ENCODE measurements at places on chromosomes 5 and 9. TPM values are rescaled to one million over a fixed set of nuclear protein-coding genes. Genes with fewer than 3 reads are reported as not detected.

The CDKN2A gene
- total RNA-seq = not detected

The RNF183 gene
- total RNA-seq = not detected

The ZNF618 gene
- total RNA-seq = 1.5 TPM

The FOXD1 gene
- total RNA-seq = not detected

The CD14 gene
- total RNA-seq = 31.0 TPM

The TMEM232 gene
- total RNA-seq = 2.9 TPM

The PCDHGA5 gene
- total RNA-seq = 5.3 TPM

The BRD3 gene
- 28.7 TPM for total RNA-seq

The TLR4 gene
- total RNA-seq = 14.4 TPM

The ZFP37 gene
- total RNA-seq = 0.82 TPM

The IFNA13 gene
- not detected for total RNA-seq

The SLC25A48 gene
- total RNA-seq = 0.40 TPM

The FLT4 gene
- total RNA-seq = 8.0 TPM

The GABBR2 gene
- 0.62 TPM for total RNA-seq

The KIF3A gene
- 12.4 TPM for total RNA-seq

The DMRT3 gene
- total RNA-seq = not detected

The KIF24 gene
- 0.45 TPM for total RNA-seq

The TPM2 gene
- total RNA-seq = 1,217 TPM

The PAPPA gene
- total RNA-seq = 1.1 TPM

The SPATA31C1 gene
- not detected for total RNA-seq

The COQ4 gene
- total RNA-seq = 30.7 TPM

The C9orf43 gene
- total RNA-seq = 0.12 TPM

The NR6A1 gene
- 1.9 TPM for total RNA-seq

The FOXD4L4 gene
- total RNA-seq = not detected

The NIPSNAP3A gene
- total RNA-seq = 17.3 TPM

The TNPO1 gene
- 67.7 TPM for total RNA-seq

The GADD45G gene
- total RNA-seq = 54.0 TPM

The ADCY2 gene
- 0.17 TPM for total RNA-seq

The C8G gene
- 2.2 TPM for total RNA-seq

The SOX30 gene
- total RNA-seq = not detected

The FAM153A gene
- total RNA-seq = 3.5 TPM

The GGTA1 gene
- total RNA-seq = 28.3 TPM

The LCN1 gene
- total RNA-seq = not detected

The FAM78A gene
- 69.1 TPM for total RNA-seq

The FAM169A gene
- total RNA-seq = 3.6 TPM

The DAB2 gene
- total RNA-seq = 32.4 TPM

The IQGAP2 gene
- total RNA-seq = 7.8 TPM

The CCDC192 gene
- total RNA-seq = not detected

The PCDHGA11 gene
- total RNA-seq = 5.0 TPM

The ALDH1A1 gene
- 23.3 TPM for total RNA-seq

The CDH12 gene
- total RNA-seq = not detected

The BTNL9 gene
- total RNA-seq = 37.8 TPM

The CXCL14 gene
- 1.3 TPM for total RNA-seq

The SYNPO gene
- total RNA-seq = 675 TPM

The OR1J2 gene
- total RNA-seq = not detected

The FAF2 gene
- total RNA-seq = 16.2 TPM

The GFPT2 gene
- 15.3 TPM for total RNA-seq

The SPATA31A5 gene
- not detected for total RNA-seq

The EQTN gene
- not detected for total RNA-seq

The SPATA24 gene
- total RNA-seq = 17.3 TPM

The LCN10 gene
- total RNA-seq = 10.6 TPM

The TTC33 gene
- 14.8 TPM for total RNA-seq

The SPATA31D4 gene
- not detected for total RNA-seq

The IL5 gene
- total RNA-seq = not detected

The FCN2 gene
- total RNA-seq = not detected
